ENCODE measurements at places on chromosomes 16 and 17.
A peak's percentile ranks its signal among the peaks of the same experiment; 100 is the strongest.

GRCh38 chr16:8694795-8695728, 20.6 kb downstream of the ABAT start:
- no peak for DNase-seq

DNA sequence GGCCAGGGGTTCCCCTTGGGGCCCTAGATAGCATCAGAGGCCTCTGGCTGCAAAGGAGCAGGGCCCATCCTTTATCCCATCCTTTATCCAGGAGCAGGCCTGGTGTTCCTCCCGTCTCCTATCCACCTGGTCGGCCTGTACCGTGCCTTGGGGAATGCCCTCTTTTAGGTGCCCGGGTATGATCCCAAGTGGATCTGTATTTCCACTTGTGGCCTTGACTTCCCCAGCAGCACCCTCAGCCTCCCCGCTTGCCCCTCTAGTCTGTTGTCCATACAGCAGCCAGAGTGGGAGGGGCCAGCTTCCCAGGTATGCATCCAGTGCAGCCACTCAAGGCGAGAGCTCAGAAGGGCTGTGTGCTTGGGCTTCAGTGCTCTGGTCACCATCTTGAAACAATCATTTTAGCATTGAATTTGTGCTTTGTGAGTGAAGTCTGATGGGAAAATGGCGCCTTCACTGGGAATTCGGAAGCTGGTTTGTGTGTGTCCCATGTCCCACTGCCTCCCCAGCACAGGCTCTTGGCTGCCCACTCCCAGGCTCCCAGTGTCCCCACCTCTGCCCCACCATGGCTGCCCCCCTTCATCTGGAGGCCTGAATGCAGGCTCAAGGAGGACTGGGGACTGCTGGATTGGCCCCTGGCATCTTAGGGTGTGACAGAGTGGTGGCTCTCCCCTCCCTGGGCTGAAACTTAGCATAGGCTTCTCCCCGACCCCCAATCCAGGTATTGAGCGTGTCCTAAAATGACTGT, 3.3 kb upstream of the RNF112 start:
- peak; percentile 53 for DNase-seq

DNA sequence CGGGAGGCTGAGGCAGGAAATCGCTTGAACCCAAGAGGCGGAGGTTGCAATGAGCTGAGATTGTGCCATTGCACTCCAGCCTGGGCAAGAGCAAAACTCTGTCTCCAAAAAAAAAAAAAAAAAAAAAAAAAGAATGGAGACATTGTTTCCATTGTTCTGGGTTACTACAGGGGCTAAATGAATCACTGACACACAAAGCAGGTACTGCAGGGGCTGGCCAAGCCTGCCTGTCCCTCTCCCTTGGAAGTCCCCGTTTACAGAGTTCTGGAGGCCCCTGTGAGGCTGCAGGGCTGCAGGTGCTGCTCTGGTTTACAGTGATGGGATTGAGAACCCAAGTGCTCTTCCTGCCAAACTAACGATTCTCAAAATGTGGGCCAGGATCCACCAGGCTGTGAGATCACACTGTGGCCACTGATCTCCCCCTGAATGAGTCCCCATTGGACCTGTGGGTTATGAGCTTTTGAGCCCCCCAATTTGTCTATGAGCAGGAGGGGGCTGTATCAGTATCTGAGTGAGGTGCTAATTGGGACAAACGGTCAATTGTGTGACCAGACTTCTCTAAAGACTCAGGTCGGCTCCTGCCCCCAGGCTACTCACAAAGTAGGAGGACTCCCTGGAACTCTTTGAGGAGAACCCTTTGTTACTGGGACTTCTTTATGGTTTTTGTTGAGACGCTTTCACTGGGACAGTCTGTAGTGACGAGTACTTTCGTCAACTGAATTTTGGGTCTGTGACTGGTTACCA, 39.0 kb downstream of the DNAH17 start:
- peak; percentile 18 for DNase-seq

GRCh38 chr17:77694391-77695363, 263.8 kb upstream of the TNRC6C start:
- no peak for DNase-seq

Data from sigmoid colon (tissue), 7 donors.